ENCODE measurements at places on chromosomes 2 and 18.

GRCh38 chr2:105954891-105955290, 210.2 kb downstream of the NCK2 start:
- DNase-seq, result no peak

- no peak for DNase-seq
These were observed 198.0 kb upstream of the SIX3 start for GRCh38 chr2:44743473-44743872.

GRCh38 chr2:10444463-10444862, 3.7 kb downstream of the ODC1 start:
- DNase-seq, result no peak

DNA sequence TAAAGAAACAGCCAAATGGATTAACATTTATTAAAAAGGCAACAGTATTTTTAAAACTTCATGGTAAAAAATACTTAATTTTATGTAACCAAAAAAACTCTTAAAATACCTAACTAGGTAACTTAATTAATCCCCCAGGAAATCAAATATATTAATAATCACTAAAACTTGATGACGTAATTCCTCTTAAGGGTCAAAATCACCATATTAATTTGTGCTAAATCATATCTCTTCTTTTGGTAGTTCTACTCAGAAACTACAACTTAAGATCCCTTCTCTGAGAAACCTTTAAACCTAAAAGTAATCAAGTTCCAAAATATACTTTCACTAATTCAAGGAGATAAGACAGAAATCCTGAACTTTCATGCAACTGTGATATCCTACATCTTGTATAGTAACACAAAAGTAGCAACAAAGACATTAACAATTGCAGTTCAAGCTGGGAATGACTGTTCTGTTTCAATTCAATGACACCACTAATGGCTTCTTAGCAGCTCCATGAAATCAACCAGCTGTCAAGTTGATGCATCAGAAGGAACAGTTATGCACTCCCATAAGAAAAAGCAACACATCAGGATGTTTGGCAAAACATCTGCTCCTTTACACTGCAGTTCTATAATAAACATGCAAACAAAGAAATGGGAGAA, 4.0 kb downstream of the BAZ2B start:
- peak; percentile 46 for DNase-seq

- no peak for DNase-seq
These were observed 25.4 kb downstream of the HPCAL1 start for GRCh38 chr2:10327896-10328669.

- DNase-seq, result no peak
These were observed 318.1 kb upstream of the HS6ST1 start for GRCh38 chr2:128636802-128637147.

DNA sequence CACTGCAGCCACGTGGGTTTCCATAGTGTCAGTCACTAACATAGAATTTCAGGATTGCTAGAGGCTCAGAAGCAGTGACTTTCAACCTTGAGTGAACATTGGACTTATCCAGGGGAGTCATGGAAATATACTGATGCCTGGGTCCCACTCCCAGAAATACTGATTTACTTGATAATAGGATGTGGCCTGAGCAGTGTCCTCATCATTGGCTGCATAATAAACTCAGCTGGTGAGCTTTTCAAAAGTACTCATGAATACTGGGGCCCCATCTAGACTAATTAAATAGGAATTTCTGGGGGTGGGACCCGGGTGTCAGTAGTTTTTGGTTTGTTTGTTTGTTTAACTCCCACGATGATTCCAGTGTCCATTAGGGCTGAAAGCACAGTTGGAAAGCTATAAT, 141.4 kb downstream of the COL4A4 start:
- DNase-seq, result no peak
